ENCODE measurements at places on chromosomes 1 and 21.

- no peak for DNase-seq
Observed at GRCh38 chr1:7387053-7387927, 383.8 kb upstream of the VAMP3 start.

GRCh38 chr1:83920320-83920719, 78.6 kb downstream of the TTLL7 start:
- DNase-seq, result no peak

DNA sequence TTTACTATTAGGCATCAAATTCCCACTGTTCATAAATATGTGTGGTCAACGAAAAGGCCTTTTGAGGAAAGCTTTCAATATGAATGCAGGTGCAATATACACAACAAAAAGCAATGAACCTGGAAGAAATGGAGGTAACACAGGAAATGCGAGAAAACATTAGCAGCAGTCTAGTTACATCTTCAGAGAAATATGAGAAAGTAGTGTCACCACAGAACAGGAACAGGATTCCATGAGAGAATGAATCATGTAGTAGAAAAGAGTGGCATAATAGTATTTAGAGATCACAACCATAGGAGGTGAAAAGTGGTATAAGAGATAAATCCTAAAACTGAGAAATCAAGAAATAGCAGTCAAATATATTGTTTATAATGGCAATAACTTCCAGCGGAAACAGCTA, 103.7 kb downstream of the AK5 start:
- DNase-seq, result peak; percentile 38

DNA sequence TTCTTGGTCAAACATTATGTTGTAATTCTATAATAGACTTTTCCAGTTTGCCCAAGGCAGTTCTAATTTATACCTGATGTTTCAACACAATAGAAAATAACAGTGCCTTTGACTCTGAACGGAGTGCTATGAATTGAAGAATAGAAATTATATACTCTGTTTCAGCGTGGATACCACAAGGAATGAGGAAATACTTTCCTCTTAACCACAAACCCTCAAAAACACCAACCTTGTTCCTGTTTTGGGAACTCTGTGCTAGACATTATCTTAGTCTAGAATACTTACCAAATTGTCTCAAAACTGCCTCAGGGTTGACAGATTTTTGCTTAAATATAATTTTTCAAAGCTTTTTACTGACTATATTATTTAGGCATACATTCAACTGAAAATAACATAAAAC, 1629.3 kb downstream of the MRPL39 start:
- peak; percentile 8 for DNase-seq

- DNase-seq, result no peak
Observed at GRCh38 chr1:65494671-65495070, 74.2 kb downstream of the LEPR start.

DNA sequence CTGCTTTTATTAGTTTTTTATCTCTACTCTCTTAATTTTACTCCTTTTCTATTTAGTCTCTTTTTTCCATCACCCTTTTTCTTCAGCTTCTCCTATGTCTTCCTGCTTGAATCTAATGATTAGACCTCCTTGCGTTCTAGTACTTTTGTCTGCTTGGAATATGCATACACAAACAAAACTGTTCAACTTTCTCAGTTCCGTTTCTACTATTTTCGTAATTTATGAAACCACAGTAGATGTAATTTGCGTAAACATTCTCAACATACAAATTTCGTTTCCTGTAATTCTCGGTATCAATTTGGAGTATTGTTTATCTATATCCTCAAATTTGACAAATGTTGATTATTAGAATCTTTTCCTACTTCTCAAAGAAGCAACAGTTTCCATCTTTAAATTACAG, 772.5 kb downstream of the USP25 start:
- no peak for DNase-seq

DNA sequence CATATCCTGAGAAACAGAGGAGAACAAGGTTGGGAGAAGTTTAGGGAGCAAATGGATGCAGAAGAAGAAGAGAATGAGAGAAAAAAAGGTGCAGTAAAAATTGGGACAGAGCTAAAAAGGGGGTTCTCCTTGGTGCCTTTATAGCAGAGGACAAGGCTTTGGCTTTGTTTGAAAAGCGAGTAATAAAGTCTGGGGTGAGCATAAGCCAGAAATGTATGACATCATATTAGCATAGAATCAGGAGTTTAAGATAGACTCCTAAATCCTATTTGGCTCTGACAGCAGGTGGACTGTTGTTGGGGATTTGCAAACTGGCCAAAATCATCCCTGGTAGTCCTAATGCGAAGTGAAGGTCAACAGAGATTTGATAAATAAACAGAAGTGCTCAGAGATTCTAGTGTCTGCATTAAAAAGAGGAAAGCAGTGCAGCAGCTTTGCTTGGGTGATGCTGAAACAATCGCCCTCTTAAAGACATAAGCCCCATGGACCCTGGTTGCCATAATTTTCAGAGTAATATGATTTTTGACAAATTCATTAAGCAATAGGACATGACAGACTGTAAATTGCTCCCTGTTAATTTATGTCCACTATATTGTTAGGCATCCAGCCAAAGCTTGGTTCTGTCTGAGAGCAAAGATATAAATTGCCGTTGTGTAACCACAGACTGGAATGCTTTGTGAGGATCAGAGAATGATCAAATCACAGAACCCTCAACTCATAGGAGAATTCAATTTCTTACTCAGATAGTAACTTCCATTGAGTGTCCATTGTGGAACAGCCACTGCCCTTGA, 385.0 kb upstream of the NFIA start:
- peak; percentile 53 for DNase-seq

DNA sequence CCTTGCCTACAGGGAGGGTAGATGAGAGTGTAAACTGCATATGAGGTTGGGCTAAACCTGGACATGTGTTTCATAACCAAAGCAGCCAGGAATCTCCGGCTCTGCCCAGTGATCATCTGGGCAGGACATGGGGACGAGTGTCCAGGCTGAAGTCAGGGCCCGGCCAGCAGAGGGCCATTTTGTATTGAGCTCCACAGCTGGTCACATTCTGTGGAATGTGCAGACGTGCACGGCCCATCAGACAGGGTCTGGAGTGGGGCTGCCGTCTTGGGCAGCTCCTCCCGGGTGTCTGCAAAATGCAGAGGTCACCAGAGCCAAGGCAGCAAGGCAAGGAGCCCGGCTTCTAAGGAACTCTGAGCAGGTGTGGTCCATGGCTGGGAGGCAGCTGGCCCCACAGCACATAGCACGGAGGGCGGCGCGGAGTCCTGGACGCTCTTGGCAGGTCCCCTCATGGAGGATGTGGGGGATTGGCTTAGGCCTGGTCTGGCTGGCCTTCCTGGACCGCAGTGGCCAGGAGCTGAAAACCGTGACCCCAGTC, 6.2 kb downstream of the LRRC3 start:
- no peak for DNase-seq

DNA sequence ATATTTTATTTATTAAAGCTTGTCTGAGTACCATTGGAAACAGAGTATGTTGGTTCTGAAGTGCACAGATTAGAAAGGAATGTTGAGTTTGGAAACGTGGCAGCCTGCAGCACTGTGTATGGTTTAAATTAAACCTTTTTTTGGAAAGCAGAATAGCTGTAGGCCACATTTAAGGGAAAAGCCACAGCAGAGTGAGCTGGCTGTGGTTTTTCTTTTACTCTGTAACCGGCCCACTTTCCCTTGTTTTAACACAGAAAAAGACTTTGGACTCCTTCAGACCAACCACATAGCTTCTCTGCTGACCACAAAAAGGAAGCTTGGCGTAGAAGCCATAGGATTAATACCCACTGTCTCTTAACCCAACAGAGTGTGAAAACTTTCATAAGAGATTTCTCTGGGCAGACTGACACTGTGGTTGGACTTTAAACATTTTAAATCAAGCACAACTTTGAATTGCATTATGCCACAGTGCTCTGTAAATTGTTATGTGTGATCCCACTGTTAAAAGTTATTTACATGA, 75.2 kb downstream of the NFIA start:
- peak; percentile 91 for DNase-seq

- no peak for DNase-seq
Observed at GRCh38 chr1:87147851-87148250, 180.8 kb upstream of the LMO4 start.

DNA sequence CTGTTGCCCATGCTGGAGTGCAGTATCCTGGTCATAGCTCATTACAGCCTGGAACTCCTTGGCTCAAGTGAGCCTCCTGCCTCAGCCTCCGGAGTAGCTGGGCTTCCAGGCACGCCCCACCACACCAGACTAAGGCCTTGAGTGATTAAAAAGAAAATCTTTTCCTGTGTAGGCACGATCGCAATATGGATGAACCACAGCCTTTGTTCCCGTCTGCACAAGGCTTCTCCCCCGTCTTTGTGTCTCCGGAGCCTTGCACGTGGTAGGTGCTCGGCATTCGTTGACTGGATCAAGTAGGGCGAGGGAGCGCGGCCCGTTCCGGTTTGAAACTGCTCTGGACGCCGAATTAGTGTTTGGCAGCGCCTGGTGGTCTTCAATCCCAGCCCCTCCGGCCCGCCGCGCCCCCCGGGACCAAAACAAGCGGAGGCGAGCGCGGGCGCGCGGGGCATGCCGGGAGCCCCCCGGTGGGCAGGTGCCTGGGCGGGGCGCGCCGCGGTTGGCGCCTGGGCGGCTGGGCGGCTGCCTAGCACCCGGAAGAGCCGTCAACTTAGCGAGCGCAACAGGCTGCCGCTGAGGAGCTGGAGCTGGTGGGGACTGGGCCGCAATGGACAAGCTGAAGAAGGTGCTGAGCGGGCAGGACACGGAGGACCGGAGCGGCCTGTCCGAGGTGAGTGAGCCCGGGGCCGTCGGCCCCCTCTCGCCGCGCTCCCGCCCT, at the start of gene SFT2D2:
Gene SFT2D2, plus strand, starts transcription at position 529 of the 715 bp plus-strand sequence. Its CDS starts 76 bp downstream, at position 605.
- peak; percentile 77 for DNase-seq

- DNase-seq, result peak; percentile 11
Observed at GRCh38 chr1:91349524-91349923, 55.1 kb downstream of the HFM1 start.

DNA sequence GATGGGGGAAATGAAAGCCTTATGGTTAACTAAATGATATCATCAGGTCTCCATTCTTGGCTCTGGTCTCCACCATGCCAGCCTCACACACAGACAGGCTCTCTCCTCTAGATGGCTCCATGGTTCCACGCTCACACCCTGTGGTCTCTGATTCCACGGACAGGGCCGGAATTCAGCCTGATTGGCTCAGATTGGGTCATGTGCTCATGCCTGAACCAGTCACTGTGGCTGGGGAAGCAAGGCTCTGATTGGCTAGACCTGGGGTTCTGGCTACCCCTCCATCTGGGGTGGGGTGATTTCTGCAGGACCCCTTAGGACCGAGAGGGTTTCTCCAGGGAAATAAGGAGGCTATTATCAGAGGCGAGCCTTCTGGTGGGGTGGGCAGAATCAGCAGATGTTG, 277.0 kb downstream of the PTPRU start:
- DNase-seq, result peak; percentile 65

DNA sequence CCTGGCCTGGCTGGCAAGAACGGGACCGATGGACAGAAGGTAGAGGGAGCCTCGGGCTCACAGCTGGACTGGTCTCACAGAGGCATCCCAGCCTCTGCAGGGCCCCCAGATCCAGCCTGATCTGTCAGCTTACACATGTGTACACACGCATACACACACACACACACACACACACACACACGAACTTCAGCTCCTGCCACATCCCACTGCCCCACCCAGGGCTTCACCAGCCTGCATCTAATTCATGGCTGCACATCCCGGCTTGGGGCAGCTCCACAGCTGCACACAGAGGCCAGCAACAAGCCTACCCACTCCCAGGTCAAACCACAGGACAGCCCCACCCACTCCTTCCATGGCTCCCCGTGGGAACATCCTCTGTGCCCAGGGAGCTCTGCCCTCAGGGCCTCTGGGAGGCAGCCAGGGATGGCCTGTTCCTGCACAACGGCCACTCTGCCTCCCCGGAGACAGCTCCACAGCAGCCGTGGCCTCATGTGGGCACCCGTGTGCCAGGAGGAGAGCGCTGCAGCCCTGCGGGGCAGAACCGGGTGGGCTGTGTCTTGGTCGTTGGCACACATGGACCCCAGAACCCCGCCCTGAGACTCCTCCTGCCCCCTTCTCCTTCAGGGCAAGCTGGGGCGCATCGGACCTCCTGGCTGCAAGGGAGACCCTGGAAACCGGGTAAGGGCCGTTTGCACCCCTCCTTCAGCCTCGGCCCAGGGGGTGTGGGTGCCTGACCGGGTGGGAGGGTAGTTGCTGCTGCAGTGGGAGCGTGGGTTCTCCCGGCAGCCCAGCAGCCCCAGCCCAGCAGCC, 19.1 kb downstream of the COL6A2 start:
- DNase-seq, result no peak

DNA sequence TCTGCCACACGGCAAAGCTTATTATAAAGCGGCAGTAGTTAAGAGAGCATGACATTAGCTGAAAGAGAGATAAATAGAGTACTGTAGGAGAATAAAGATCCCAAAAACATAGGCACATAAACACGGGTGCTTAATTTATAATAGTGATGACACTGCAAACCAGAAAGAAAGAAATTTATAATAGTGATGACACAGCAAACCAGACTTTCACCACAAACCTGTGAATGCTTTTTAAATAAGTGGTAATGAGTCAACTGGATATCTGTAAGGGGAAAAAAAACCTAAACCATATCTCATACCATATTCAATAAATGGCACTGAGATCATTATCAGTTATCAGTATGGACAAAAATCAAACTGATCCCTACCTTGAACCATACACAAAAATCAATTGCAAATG, 25.5 kb downstream of the USP1 start:
- peak; percentile 25 for DNase-seq

DNA sequence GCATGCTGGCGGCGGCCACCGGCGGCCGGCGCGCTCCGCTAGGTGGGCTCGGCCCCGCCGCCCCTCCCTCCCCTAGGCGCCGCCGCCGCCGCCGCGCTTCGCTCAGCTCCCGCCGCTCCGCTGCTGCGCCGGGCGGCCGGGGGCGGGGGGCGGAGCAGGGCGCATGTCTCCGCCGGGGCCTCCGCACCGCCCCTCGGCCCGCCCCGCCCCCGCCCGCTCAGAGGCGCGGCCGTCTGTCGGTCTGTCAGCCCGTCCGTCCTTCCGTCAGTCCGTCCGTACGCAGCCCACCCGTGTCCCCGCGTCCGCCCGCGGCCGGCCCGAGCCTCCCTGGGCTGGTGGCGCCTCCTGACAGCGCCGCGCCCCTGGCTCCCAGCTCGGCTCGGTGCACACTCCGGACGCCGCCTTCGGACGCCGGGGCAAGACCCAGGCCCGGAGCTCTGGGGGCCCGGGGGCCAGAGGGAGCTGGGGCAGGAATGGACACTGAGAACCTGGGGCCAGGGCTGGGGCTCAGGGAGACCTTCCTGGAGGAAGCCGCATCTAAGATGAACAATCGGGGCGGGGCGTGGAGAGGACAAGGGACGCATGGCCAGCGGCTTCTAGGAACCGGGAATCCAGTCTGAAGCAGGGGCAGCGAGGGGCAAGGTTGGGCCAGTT, at the start of gene GPR153:
Gene GPR153, minus strand, starts transcription at position 138 of the 654 bp plus-strand sequence. CDS start 6,193 bp downstream, outside the sequence.
- DNase-seq, result peak; percentile 50

GRCh38 chr1:100265562-100265930, 470 bp upstream of the RTCA start:
- DNase-seq, result peak; percentile 70

- no peak for DNase-seq
Observed at GRCh38 chr1:1437904-1438376, 2.5 kb downstream of the VWA1 start.

DNA sequence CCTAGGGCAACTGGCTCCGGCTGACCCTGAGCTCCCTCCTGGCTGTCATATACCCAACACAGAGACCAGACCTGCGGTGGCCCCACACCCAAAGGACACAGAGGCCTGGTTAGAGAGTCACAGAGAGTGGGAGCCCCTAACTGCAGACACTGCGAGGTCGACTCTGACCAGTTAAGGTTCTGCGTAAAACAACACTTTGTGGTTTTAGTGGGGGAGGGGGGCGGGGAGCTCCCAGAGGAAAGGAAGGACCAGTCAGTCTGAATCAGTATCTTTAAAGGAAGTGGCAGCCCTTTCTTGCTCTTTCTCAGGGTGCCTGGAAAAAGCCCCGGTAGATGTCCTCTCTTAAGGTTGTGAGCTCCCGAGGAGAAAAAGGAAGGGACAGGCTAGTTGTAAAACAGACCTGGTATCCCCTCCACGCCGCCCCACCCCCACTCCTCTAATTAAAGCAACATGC, 2.4 kb downstream of the SSBP3 start:
- peak; percentile 79 for DNase-seq
